GM13977 (cell line): ENCODE measurements at places on chromosomes 3 and 15.

GRCh38 chr3:61828880-61829721 is 267.7 kb downstream of the PTPRG start:
- DNase-seq: no peak

GRCh38 chr15:70029297-70029701 is 68.4 kb downstream of the TLE3 start:
- DNase-seq: no peak

DNA sequence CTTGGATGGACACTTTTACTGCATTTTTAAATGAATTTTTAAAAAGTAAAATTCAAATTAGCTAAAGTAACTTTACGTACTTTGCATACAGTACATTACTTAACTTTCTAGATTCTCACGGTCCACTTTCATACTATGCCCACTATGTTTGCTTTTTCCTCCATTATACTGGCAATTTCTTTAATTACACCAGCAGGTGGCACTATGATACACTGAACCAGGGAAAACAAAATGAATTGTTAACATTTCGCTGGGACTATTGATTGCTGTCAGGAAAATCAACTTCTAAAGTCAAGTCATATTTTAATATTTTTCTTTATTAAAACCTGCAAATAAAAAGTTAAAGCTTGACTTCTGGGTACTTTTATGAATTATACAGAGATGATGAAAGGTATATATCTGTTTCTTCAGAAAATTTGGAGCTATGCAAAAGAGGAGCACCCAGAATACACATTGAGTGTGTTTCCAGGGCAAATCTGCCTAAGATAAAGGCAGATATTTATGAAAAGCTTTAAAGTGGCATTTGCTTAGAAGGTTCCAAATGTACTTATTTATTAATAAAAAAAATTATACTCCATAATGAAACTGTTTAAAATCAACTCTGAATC is 21.8 kb upstream of the POU1F1 start:
- peak; percentile 23 for DNase-seq

GRCh38 chr3:134929976-134930375 is 134.9 kb downstream of the EPHB1 start:
- no peak for DNase-seq

- no peak for DNase-seq
These were observed 103.7 kb upstream of the TGFBR2 start for GRCh38 chr3:30502742-30503073.

DNA sequence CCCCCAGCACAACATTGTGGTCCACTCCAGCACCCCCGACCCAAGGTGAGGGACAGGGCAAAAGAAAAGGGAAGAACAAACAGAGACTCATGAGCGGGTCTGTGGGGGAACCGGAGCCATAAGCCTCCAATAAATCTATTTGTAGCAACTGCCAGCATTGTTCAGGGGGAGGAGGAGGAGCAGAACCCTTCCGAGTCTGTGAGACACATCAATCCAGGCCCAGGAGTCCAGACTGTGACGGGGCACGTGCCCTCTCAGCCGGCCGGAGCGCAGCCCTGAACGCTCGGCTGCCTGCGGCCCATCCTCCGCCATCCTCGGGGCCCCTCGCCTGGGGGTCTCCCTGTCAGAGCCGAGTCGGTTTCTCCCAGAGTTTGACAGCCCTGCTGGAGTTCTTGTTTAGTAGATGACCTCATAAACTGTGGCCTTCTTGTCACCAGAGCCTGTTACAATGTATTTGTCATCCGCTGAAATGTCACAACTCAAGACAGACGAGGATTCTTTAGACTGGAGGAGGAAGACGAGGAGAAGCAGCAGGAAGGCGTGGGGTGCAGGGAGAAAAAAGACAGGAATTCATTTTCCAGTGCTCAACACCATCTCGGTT is 47.9 kb downstream of the TLE3 start:
- no peak for DNase-seq

- DNase-seq: no peak
These were observed 52.5 kb upstream of the CPNE4 start for GRCh38 chr3:132087356-132087755.

DNA sequence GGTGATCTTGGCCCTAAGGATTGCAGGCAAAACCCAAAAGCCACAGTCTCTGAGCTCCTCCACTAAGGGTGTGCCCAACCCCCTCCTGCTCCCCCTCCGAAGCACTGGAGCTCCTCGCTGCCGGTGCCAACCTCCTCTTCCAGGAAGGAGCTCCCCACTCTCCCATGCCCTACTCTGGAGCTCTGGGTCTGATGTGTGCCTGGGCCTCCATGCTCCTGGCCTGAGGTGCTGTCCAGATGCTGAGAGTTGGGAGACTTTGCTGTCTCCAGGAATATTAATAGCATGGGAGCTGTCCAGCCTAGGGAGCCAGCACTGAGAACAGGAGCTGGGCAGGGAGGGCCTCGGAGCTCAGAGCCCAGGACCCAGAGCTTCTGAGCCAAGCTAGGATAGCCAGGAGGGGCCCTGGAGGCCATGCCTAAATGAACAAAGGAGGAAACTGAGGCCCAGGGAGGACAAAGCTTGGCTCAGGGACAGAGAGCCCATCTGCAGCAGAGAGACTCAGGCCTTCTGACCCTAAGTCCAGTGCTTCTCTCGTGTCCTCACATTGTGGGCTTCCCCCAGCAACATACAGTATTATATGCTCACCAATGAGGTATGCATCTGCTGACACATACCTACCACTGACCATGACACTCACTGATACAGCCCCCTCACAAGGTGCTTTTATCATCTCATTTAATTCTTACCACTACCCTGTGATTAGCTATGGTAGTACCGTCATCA is 36.9 kb upstream of the HERC1 start:
- no peak for DNase-seq

DNA sequence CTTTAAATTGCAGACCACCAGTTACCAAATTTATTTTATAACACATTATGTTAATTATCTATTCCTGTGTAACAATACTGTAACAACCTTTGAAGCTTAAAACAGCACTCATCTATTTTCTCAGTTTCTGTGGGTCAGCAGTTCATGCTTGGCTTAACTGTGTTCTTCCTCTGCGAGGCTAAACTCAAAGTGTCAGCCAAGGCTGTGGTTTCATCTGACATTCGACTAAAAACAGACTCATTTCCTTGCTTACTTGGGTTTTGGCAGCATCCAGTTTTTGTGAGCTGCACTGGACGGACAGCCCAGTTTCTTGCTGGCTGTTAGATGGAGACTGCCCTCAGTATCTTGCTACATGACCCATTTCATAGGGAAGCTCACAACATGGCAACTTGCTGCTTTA is 247.3 kb upstream of the KCNH8 start:
- DNase-seq: no peak

DNA sequence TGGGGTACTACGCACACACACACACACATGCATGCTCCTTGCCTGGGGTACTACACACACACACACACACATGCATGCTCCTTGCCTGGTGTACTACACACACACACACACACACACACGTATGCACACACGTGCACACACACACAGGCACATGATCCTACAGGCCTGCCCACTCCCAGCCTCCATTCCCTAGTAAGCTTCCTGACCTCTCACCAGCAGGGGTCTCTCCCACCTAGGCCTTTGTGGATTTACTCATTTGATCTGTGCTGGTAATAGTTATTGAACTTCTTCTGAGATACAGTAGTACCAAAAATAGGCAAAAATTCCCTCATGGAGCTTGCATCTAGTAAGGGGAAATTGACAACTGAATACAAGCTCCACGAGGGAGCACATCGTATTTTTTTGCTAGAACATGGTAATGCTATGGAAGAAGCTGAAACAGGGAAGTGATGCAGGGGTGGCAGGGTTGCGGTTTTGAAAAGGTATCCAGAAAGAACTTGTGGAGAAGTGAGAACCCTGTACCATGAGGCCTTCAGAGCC is 19.1 kb downstream of the TTC21A start:
- no peak for DNase-seq

DNA sequence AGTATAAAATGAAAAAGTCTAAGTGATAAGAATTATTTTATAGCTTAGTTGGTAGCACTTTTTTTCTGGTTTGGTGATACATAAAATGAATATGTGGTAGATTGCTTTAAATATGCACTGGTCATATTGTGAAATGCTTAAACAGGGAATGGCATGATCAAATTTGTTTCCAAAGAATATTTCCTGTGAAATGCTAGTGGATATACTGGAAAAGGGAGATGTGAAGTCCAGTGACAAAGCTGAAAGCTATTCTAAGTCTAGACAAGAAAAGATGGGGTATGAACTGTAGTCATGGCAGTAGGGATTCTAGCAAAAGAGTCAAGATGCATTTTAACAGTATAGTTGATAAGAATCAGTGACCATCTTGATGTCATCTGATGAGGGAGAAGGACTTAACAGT is 98.9 kb upstream of the MME start:
- DNase-seq: no peak

DNA sequence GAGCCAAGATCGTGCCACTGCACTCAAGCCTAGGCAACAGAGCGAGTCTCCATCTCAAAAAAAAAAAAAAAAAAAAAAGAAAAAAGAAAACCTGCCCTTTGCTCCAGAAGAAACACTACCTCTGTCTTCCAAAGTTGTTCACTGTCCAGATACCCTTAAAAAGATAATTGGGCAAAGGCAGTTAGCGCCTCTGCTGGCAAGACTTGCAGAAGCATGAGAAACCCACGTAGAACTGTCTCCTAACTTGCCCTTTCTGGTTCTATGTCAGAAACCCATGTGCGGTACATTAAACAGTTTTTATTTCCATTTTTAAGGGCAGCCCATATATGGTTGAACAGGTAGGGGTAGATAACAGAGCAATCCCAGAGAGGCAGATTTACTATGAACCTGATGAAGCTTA is 1026.4 kb downstream of the ROBO2 start:
- DNase-seq: no peak

DNA sequence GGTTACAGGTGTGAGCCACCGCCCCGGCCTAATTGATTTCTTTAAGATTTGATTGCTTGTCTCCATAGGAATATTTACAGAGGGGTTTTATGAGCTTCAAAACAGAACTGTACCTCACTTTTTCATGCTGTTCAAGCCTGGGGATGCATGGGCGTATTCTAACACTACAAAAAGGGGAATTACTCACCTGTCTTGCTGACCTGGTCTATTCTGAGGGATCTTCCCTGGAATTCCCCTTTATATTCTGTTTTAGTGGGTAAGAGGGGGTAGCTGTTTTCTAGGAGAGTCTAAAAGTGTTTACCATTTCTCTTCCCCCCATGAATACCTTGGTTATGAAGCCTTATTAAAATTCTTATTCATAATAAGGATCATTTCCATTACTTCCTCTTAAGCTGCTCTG is 48.1 kb downstream of the NME9 start:
- DNase-seq: no peak

DNA sequence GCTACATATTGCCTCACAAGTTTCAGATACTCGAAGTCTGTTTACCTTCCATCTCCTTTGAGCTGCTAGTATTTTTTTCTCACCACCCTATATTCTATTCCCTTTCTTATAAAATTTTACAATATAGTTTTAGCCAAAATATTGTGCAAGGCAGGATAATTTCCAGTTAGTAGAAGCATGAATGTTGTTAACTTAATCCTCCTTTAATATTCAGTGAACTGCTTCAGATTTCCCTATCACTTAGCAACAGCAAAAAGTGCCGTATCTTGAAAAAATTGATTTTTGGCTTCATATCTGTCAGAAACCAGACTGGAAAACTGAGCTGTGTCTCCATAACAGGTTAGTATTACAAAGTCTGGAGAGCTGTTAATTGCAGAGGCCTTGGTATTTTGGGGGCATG is 24.0 kb downstream of the PLSCR4 start:
- DNase-seq: no peak

- no peak for DNase-seq
These were observed 2.7 kb downstream of the BCL6 start for GRCh38 chr3:187742351-187743171.

GRCh38 chr15:58307313-58307961 is 124.4 kb upstream of the LIPC start:
- DNase-seq: no peak

- DNase-seq: no peak
These were observed 44.6 kb downstream of the RAB27A start for GRCh38 chr15:55245059-55245458.

DNA sequence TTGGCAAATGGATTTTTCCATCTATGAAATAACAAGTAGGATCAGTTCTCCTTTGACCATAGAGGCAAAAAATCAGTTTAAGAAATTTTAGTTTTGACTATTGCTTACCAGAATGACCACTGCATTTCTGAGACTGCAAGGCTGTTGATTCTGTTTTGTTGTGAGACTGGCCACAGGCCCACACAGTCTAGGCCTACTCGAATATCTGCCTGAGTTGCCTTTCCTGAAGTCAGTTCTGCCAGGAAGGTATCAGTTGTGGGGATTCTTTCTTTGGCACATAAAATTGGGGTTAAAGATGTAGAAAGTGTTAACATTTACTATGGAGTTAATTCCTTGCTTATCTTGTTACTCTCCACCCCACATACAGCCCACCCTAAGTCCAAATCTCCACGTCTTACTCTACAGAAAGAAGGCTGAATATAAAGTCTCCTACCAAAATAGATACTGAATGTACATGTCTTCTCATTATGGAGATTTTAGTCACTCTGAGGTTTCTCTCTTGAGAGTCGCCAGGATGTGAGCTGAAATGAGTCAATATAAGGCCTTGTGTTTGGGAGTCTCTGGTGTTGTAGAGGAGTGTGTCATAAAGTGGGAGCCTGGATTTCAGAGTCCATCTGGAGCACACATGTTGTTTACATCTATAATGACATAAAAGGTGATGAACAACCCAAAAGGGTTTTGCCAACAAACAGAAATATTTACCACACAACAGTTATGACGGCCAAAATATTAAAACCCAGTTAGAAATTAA is 45.0 kb upstream of the WWTR1 start:
- no peak for DNase-seq

DNA sequence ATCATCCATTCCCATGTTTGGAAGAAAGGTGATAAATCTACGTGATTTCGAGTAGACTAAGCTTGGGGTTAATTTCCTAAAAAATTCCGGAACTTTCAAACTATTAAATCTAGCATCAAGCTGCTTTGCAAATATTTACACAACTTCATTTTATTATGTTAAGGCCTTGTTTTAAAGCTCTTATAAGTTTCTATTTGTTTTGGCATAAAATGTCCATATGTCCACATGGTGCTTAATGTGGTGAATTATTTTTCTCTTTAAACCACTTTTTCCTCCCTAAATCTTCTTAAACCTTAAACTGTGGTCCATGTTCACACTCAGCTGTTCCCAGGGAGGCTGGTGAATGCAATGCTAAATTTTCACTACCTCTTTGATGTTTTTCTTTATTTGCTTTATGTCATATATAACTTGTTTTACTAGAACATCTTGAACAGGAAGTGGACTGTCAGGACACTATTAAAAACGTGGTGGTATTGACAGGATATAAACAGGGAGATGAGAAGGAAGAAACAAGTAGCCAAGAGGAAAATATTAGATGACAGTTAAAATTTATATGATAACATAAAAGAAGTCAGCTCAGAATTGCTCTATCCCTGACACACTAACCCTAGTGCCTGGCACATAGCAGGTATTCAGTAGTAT is 72.5 kb upstream of the AGTR1 start:
- DNase-seq: no peak

GRCh38 chr15:63038926-63039673 is 3.4 kb upstream of the TPM1 start:
- no peak for DNase-seq

GRCh38 chr3:123411340-123412040 is 37.4 kb downstream of the ADCY5 start:
- no peak for DNase-seq

GRCh38 chr15:40512440-40512839 is 41.7 kb downstream of the CHST14 start:
- no peak for DNase-seq
